ENCODE measurements at places on chromosomes 3 and 15. TPM values are rescaled to one million over a fixed set of nuclear protein-coding genes. Genes with fewer than 3 reads are reported as not detected.

GRCh38 chr3:34363881-34364280 lies 565.5 kb downstream of the PDCD6IP start:
- DNase-seq: no peak

DNA sequence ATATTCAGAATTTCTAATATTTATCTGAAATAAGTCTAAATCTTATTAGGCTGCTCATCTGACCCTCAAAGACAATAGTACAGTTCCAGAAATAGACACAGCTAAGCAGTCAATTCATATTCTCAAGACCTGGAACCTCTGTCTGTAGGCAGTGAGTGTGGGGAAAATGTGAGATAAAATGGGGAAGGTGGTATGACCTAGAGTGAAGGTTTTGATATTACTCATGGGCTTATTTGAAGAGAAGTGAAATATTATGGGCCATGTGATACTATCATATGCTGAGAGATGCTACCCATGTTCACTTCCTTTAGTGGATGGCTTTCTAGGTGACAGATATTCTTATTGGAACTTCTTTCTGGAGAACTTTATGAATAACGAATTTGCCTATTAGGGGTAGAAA lies 33.5 kb downstream of the TGFBR2 start:
- DNase-seq: no peak

GRCh38 chr15:70566047-70566835 lies 197.1 kb downstream of the UACA start:
- DNase-seq: no peak

DNA sequence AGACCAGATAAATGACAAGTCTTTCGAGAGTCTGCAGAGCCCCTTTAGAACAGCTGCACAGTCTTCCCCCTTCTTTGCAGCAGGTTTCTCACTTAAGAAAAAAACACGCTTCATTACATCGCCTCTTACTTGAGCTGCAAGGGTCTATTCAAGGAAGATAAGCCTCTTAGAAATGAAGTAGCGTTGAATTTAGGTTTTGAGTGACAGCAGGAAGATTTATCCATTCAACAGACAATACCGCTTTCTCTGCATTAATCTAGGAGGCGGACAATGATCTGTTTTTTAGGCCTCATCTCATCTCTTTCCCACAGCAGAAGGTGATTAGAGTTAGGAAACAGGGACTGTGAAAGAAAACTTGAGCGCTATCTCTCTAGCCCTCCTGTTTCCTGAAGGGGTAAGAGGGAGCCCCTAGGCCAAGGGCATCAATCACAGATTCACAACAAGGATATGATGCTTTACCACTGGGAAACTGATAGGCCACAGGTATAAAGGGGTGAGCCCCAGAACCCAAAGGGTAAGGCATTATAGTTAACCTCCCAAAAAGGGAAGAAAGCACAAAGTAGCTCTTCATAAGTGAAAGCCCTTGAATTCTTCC lies 84.3 kb downstream of the MECOM start:
- no peak for DNase-seq

DNA sequence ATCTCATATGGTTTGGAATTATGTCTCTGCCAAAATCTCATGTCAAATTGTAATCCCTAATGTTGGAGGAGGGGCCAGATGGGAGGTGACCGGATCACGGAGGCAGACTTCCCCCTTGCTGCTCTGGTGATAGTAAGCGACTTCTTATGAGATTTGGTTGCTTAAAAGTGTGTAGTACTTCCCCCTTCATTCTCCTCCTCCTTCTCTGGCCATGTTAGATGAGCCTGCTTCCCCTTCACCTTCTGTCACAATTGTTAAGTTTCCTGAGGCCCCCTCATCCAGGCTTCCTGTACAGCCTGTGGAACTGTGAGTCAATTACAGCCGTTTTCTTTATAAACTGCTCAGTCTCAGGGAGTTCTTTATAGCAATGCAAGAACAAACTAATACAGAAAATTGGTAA lies 51.1 kb downstream of the NEDD4 start:
- DNase-seq: no peak

The CHMP2B gene
- 23.7 TPM for total RNA-seq
